ENCODE measurements at places on chromosomes 1 and 21.

DNA sequence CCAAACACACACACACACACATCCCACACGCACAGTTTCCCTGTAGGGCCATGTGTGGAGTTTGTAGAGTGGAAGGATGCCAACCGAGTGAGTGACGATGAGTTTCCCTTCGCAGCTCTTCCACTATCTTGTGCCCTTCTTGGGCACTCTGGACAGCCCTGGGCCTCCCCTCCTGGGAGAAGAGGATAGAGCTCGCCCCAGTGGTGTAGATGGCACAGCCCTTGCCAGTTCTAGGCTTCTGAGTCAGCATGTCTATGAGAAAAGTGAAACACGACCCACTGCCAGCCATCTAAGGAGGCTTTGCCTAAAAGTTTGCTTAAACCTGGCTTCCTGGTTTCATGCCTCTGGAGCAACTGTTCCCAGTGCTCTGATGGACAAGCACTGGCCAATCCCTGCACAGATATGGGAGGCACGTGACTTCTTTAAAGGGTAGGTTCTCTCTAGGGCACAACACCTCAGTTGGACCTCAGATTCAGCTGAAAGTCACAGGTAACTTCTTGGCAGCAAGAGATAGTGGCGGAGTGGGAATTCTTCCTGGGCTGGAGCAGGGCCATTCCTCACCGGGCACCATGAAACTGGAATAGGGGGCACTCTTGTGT is 195.9 kb upstream of the GALNT2 start:
- no peak for DNase-seq

DNA sequence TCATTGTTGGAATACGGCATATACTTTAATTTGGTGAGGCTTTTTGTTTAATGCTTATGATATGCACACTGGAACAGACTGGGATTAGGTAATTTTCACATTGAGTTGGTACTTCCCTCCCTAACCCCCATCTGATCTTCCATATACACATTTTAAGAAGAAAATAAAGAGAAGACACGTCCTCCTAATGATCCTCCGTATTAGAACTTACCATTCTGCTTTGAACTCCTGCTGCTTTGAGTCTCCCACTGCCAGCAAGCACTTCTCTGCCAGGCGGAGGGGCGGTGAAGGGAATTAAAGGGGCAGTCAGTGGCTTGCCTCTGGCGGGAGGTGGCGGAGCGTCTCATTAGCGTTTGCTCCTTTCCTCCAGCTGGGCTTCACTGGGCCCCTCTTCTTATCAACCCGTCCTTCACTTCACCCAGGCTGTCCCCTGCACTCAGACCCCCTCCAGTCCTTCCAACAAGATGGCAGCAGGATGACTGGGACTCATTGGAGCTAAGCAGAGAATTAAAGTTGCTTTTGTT is 433.4 kb downstream of the KIF26B start:
- DNase-seq = no peak

GRCh38 chr1:18183533-18183932 is 75.9 kb downstream of the IGSF21 start:
- no peak for DNase-seq

- DNase-seq = no peak
Observed at GRCh38 chr1:199129247-199129646, 490.4 kb downstream of the PTPRC start.

- no peak for DNase-seq
Observed at GRCh38 chr1:174990382-174990999, 9.3 kb upstream of the CACYBP start.

- no peak for DNase-seq
Observed at GRCh38 chr1:243733670-243734307, 116.3 kb downstream of the AKT3 start.

DNA sequence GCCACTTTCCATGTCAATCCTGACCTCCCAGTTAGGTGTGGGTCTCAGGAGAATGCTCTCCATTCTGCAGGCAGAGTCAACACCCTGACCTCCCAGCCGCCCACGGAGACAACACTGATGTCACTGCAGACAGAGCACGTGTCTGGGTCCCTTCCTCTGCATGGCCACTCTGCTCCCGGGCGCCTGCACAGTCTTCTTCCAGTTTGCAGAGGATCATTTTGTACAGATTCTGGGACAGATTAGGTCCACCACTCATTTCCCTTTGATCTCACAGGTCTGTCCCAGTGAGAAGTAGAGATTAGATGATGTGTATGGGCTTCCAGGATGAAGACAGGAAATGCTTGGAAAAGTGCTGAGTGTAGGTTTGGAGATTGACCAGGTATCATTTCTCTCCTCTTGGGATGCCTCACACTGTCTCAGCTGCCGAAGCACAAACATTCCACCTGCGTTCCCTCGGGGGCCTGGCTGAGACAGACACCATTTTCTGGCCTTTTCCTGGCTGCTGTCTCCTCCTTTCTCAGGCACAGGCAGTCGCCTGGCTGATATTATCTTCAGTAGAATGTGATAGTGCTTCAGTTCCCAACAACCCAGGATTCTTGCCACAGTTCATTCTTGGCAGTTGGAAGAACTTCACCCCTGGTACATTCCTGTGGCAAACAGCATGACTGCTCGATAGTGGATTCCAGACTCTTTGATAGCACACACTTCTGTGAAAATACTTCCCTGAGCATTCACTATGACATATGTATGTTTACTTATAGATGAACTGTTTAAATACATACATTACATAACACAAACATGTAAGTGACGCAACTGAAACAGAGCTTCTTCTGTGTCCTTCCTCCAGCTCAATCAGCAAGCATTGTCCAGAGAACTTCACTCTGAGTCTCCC is 7.9 kb downstream of the MYBPHL start:
- DNase-seq = peak; percentile 45

- peak; percentile 66 for DNase-seq
Observed at GRCh38 chr1:52142220-52143183, 613 bp downstream of the ZFYVE9 start.

- no peak for DNase-seq
Observed at GRCh38 chr1:165882168-165882837, 54.9 kb downstream of the UCK2 start.

DNA sequence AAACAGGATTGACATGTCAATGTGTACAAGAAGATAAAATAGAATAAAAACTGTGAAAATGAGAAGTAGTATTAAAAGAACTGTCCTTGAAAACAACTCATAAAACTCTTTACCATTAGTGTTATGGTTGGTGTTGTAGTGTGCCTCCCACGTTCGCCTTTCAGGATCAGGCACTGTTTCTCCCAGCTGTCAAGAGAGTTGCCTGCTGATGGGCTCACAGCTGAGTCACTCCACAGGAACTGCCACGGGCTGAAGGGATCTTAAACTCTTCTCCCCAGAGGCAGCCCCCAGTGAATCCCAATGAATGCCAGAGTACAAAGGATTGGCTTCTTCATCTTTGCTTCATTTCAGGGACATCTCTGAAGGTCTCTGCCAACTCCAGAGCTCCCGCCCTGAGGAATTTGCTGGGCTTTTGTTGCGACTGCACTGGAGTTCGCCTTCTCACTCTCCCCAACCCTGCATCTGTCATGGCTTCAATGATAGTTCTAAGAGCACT is 119.6 kb downstream of the ADGRL2 start:
- DNase-seq = no peak

- no peak for DNase-seq
Observed at GRCh38 chr1:245079021-245079609, 75.7 kb upstream of the KIF26B start.

- DNase-seq = peak; percentile 26
Observed at GRCh38 chr1:8560611-8561544, 243.0 kb downstream of the SLC45A1 start.

- no peak for DNase-seq
Observed at GRCh38 chr21:35338281-35338680, 289.2 kb upstream of the RUNX1 start.

DNA sequence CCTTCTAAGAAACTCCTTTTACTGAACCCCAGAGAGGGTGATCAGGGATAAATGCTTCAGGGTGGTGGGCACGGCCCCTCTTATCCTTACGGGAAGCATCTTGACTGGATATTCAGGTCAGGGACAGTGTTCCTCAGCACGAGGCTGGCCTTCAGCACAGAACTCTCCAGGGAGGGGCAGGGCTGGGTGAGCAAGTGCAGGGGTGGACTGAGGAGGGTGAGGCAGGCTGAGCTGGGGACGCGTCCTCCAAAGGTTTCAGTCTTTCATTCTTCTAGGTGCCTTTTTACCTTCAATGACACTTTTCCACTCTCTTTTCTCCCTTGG is 52.3 kb downstream of the RASSF5 start:
- no peak for DNase-seq

GRCh38 chr1:71621785-71622184 is 541.0 kb upstream of the ZRANB2 start:
- no peak for DNase-seq

- no peak for DNase-seq
Observed at GRCh38 chr1:222781251-222781650, 33.6 kb upstream of the DISP1 start.

GRCh38 chr21:25911730-25912401 is 177.1 kb downstream of the GABPA start:
- DNase-seq = no peak

- DNase-seq = no peak
Observed at GRCh38 chr1:162327788-162328165, 48.9 kb downstream of the SPATA46 start.

- DNase-seq = no peak
Observed at GRCh38 chr1:214537219-214537618, 14.2 kb downstream of the PTPN14 start.

GRCh38 chr1:237183963-237184540 is 142.1 kb downstream of the RYR2 start:
- no peak for DNase-seq

DNA sequence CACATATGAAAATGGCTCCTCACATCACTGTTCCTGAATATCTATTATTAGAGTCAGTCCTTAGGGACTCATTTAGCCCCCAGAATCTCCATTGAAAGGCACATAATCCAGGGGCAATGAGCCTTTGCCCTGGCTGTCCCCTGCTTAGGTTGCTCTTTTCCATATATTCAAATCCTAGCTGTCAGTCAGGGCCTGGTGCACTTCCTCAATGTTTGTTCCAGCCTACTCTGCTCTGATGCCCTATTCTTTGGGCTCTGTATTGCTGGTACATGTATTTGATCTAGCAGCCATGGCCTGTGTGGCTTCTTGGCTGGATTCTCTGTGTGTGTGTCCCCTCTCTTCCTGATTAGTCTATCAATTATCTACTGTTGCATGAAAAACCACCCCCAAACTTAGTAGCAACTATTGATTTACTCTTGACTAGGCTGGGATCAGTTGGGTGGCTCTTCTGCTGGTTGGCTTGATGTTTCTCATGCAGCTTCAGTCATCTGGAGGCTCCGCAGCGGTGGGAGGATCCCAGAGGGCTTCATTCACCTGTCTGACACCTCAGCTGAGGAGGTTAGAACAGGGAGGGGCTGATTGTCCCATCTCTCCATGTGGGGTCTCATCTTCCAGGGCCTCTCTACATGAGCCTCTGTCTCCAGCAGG is 107.5 kb downstream of the DTL start:
- DNase-seq = no peak

GRCh38 chr1:190479050-190479397 is 1.4 kb upstream of the BRINP3 start:
- no peak for DNase-seq

DNA sequence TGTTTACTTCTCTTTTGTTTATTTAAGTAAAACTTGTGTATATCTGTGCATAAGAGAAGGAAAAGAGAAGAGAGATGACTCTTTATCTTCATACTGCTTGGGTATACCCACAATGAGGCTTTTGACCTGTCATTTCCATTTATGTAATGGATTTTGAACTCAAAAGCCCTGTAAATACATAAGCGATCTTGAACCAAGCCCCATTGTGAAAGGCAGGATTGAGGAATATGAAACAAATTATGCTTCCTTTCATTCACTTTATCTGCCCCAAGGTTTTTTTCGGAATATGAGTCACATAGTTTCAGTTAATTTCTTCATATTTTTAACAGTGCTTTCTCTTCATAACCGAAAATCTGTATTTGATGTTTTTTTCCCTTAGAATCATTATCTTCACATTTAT is 21.4 kb downstream of the CNST start:
- DNase-seq = no peak

DNA sequence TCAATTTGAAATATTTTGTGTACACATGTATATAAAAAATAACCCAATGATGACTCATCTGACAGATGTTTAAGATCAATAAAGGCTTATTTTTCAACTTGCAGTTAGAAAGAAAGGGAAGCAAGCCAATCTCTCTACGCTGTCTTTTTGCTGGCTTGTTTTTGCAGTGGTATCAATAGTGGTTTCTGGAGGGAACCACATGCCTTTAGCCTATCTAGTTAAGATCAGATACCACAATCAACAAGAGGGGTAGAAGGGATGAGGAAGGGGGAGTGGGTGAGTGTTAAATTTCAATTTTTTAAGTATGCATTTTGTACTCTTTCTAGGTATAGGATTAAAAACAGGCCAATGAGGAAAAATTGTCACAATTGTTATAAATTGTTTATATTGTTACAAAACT is 276.2 kb downstream of the KCNH1 start:
- DNase-seq = no peak

DNA sequence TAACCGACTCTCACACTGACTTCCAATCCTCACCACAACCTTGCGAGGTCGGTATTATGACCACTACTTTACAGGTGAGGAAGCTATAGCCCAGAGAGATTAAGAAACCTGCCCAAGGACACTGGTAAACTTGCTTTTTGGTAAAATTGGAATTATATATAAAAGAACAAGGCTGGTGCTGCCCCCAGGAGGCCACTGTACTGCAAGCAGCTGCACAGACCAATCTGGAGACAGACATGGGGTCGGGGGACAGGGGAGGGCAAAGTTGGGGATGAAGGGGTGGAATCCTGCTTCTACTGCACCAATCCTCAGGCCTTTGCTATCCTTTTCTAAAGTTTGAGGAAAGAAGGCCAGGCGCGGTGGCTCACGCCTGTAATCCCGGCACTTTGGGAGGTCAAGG is 280.8 kb downstream of the SPATA17 start:
- DNase-seq = no peak

- DNase-seq = no peak
Observed at GRCh38 chr1:20047096-20047495, 22.9 kb upstream of the PLA2G5 start.

DNA sequence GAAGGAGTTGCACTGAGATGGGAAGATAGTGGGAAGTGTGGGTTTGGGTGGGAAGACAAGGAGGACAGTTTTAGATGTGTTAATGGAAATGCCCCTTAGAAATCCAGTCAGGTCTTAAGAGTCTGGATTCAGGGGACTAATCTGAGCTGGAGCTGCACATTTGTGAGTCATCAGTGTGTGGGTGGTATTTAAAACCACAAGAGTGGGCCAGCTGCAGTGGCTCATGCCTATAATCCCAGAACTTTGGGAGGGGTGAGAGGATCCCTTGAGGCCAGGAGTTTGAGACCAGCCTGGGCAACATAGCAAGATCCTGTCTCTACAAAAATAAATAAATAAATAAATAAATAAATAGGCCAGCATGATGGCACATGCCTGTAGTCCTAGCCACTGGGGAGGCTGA is 40.9 kb upstream of the SLC6A9 start:
- no peak for DNase-seq
